ENCODE measurements at places on chromosomes 1 and 21.

DNA sequence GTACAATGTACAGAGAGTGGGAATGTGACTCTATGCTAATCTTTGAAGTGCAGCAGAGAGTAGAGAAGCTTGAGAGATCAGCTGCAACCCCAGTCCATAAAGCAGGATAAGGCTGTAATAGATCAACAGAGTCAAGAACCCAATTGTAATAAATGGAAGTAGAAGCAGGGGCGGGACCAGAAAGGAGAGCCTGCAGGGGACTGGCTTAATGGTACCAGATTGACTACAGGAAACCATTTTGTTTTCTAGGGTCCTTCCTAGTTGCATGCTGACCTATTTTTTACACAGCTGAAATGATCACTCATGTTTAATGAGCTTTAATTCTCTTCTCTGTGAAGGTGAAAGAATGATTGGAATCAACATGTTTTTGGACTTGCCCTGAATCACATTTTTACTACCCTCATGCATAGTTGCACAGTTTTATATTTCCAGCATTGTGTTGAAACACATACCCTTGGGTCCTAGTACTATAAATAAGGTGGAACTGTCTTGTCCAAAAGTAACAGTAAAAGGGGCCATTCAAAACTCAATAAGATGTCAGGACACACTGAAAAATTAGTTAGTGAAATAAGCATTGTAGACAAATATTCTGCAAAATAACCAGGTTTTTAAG, 69.8 kb downstream of the GPR88 start:
- DNase-seq: no peak

DNA sequence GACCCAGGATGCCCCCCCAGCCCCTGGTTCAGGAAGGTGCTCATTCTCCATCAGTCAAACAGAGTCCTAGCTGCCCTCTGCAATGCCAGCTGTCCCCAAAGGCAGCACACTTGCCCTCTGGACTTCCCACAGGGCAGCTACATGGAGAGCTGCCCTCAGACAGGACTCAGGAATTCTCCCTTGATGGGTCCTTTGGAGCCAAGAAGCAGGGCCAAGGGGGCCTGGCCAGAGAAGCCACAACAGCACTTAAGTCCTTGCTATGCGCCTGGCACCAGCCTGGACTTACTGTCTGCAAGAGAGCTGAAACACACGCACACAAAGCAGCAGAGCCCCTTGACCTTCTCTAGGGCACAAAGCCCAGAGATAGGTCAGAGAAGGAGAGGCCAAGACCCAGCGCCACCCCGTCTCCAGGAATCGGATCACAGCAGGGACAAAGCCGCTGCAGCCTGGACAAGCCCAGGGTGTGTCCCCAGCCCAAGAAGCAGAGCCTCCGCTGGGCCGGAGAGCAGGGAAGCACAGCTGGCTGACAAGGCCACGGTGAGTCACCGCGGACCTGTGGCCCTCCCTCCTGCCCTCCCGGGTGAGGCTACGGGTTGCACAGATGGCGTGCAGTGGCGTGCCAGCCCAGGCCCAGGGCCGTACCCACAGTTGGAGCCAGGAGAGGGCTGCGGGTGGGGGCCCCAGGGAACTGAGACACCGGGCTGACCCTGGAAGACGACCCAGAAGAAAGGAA, 1.7 kb downstream of the WNT9A start:
- no peak for DNase-seq

- no peak for DNase-seq
Observed at GRCh38 chr1:157399984-157400382, 152.3 kb downstream of the FCRL5 start.

DNA sequence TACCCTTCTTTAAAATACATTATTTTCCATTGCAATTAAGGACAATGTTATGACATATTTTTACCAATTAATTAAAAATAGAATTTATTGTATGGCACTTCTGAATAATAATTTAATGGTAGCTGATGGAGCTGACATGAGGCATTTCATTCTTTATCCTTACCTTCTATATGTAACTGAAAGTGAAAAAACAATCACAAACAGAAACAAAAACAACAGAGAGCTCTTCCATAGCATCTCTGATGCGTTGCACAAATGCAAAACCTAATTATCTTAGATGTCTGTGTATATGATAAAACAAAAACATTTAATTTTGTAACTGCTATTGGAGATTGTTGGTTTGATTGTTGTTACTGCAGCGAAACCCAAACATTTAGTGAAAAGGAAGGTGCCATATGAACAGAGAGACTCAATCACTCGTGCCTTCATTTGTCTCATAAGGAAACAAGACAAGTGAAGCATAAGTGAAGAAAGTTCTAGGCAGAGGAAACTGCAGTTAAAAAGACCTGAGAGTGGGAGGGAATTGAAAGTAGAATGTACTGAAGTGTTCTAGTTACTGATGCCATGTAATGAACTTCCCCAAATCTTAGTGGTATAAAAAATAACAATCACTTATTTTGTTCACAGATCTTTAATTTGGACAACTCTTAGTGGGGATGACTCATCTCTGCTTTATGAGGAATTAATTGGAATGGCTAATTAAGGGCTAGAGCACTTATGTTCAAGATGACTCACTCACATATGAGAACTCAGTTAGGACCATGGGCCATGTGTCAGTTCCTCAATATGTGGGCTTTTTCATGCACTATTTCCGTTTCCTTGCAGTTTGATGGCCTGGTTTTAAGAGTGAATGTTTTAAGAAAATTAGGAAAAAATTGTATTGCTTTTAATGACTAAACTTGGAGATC, 245.0 kb upstream of the OLFM3 start:
- DNase-seq: no peak

DNA sequence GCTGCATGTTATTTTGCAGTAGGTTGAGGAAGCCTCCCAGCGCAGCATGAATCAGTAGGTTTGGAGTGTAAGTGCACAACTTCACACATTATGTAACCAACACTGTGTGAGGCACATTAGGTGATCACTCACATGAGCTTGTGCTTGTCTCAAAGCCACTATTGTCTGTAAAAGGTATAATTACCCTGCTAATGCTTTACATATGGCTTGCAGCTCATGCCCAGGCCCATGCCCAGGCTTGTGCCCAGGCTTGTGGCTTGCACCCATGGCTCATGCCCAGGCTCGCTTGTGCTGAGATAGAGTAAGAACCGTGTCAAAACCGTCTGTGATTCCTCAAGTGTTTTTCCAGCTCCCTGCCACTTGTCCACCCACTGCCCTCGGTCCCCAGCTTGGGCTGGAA, 596.3 kb downstream of the LTN1 start:
- no peak for DNase-seq

DNA sequence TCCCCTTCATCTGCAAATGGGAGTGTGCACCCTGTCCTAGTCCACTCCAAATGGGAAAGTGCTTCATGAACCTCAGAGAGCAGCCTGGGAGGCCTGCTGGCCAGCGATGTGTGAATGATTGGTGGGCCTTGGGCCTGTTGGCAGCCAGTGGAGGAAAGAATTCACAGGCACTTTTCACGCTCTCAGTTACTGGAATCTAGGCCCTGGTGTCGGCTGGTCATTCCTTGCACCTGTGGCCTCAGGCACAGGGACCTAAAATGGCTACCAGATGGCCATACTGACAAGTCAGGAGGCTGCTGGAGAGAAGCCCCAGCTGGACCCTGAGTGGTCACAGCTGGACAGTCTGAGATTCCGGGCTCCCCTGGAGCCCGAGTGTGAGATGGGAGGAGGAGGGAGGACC, 18.4 kb upstream of the EDN2 start:
- DNase-seq: no peak

- DNase-seq: no peak
Observed at GRCh38 chr1:66352792-66353191, 181.2 kb upstream of the SGIP1 start.

- no peak for DNase-seq
Observed at GRCh38 chr1:176118985-176119384, 88.1 kb downstream of the COP1 start.
